Amniotic epithelial cell (primary cell): ENCODE measurements at places on chromosomes 1 and 21.

GRCh38 chr1:234186037-234186688 lies 187.1 kb upstream of the COA6 start:
- DNase-seq: peak; percentile 87

DNA sequence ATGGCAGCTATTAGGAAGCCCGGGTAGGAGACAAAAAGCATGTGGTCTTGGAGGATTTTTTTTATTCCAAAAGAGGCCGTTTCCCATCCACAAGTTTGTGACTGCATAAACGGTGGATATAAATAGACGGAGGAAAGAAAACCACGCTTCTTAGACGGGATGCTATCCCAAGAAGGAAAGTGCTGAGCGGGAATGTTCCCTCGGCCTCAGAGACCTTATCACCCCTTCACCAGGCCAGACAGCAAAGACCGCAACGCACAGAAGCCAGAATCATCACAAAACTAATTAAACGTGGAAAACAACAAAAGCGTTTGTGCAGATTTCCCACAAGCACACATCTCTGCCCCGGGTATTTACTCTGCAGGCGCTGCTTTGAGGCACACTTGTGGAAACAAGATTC lies 43.2 kb downstream of the HLCS start:
- no peak for DNase-seq

- DNase-seq: no peak
Measured at GRCh38 chr1:244788493-244789275, 46.8 kb upstream of the COX20 start.

DNA sequence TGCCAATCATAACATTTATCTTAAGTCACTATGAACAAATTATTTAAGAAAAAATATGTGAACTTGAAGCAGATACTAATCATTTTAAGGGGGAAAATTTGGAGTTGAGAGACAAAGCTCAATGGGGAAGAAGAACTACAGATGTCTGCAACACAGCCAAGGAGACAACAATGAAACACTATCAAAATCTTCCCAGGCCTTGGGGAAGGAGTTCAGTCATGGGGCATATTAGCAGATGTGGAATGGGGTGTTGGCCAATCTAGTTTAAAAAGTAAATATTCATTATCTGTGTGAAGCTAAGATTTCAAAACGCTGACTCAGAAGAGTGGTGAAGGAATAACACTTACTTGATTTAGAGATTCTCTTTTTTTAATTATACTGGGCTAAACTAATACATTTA lies 671.6 kb upstream of the ZP4 start:
- DNase-seq: peak; percentile 80

GRCh38 chr1:71792264-71792663 lies 490.1 kb downstream of the NEGR1 start:
- no peak for DNase-seq

GRCh38 chr1:84434801-84435549 lies 36.7 kb downstream of the DNASE2B start:
- DNase-seq: no peak

DNA sequence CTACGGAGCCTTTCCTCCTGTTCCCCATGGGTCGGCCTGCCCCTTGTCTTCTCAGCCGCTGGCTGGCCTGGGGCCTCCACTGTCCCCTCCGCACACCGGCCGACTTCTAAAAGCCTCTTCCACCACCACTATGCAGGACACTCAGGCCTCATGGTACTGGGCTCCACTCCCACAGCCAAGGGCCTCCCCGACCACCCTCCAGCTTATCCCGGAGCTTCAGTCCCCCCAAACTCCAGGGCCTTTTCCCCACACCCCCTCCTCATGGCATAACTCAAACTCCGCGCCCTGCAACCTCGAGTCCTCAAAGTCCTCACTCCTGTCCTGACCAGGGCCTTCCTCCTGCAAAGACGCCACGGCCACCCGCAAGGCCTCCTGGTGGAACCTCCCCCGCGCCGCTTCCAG lies 2.0 kb downstream of the LRRC41 start:
- no peak for DNase-seq
